H4 (cell line): ENCODE measurements at places on chromosomes 11 and 22. TPM values are rescaled to one million over a fixed set of nuclear protein-coding genes. Genes with fewer than 3 reads are reported as not detected.

The ANO1 gene
- 0.37 TPM in 1 of 2 replicates, not detected in the other for total RNA-seq

The OR8J1 gene
- total RNA-seq = not detected in 2 replicates

The RAG1 gene
- 0.23 and 0.39 TPM in 2 replicates for total RNA-seq

The IGSF9B gene
- 0.31 and 1.7 TPM in 2 replicates for total RNA-seq

The SLC25A45 gene
- 0.10 and 0.91 TPM in 2 replicates for total RNA-seq

The C22orf42 gene
- not detected in 2 replicates for total RNA-seq

The BIK gene
- 0.45 TPM in 1 of 2 replicates, not detected in the other for total RNA-seq

The RBMXL2 gene
- not detected in 2 replicates for total RNA-seq

The FXYD2 gene
- total RNA-seq = not detected in 2 replicates

The OR5L1 gene
- not detected in 2 replicates for total RNA-seq

The CATSPER1 gene
- 2.6 and 4.6 TPM in 2 replicates for total RNA-seq

The CEND1 gene
- total RNA-seq = not detected in 2 replicates

The TBC1D10A gene
- total RNA-seq = 7.5 and 8.4 TPM in 2 replicates

The KCNE3 gene
- total RNA-seq = 0.08 TPM in 1 of 2 replicates, not detected in the other

The OR5A1 gene
- not detected in 2 replicates for total RNA-seq

The JOSD1 gene
- 40.7 and 52.1 TPM in 2 replicates for total RNA-seq

The TEX12 gene
- total RNA-seq = 0.35 TPM in 1 of 2 replicates, not detected in the other

The THY1 gene
- total RNA-seq = 191 and 193 TPM in 2 replicates

The BTG4 gene
- 0.15 TPM in 1 of 2 replicates, not detected in the other for total RNA-seq

The TRIM48 gene
- not detected in 2 replicates for total RNA-seq

The ENTHD1 gene
- total RNA-seq = not detected in 2 replicates

The ETS1 gene
- 23.2 and 27.7 TPM in 2 replicates for total RNA-seq

The DGCR6 gene
- total RNA-seq = 1.1 TPM in 1 of 2 replicates, not detected in the other

The SLC6A5 gene
- not detected in 2 replicates for total RNA-seq

The GPR83 gene
- total RNA-seq = 0.06 TPM in 1 of 2 replicates, not detected in the other

The MUS81 gene
- total RNA-seq = 13.6 and 20.0 TPM in 2 replicates

The C11orf42 gene
- not detected in 2 replicates for total RNA-seq

The JHY gene
- total RNA-seq = 2.8 and 2.9 TPM in 2 replicates

The SMPD1 gene
- total RNA-seq = 44.5 and 80.7 TPM in 2 replicates

The NPAS4 gene
- not detected in 2 replicates for total RNA-seq

The ZNF408 gene
- 4.8 and 5.1 TPM in 2 replicates for total RNA-seq

The ELF5 gene
- total RNA-seq = not detected in 2 replicates

The OR5B21 gene
- not detected in 2 replicates for total RNA-seq

The MAPK8IP2 gene
- 0.29 and 0.41 TPM in 2 replicates for total RNA-seq

The YAP1 gene
- total RNA-seq = 32.0 and 41.1 TPM in 2 replicates

The DRG1 gene
- total RNA-seq = 69.5 and 73.6 TPM in 2 replicates

The CHRDL2 gene
- total RNA-seq = not detected in 2 replicates

The MS4A14 gene
- total RNA-seq = not detected in 2 replicates

The SCUBE2 gene
- total RNA-seq = 0.10 TPM in 1 of 2 replicates, not detected in the other

The PKDREJ gene
- total RNA-seq = not detected in 2 replicates

The CALCA gene
- 0.14 TPM in 1 of 2 replicates, not detected in the other for total RNA-seq

The ADORA2A gene
- total RNA-seq = 1.0 TPM in 1 of 2 replicates, not detected in the other

The APOL4 gene
- 2.7 and 3.6 TPM in 2 replicates for total RNA-seq

The ANO9 gene
- not detected in 2 replicates for total RNA-seq

The OR51B6 gene
- total RNA-seq = not detected in 2 replicates
